ENCODE measurements at places on chromosomes 11 and 22. TPM values are rescaled to one million over a fixed set of nuclear protein-coding genes. Genes with fewer than 3 reads are reported as not detected.

The BAIAP2L2 gene
- 4.8 TPM for polyA plus RNA-seq

The CELSR1 gene
- polyA plus RNA-seq = 23.7 TPM

The TRIM3 gene
- 17.0 TPM for polyA plus RNA-seq

The PIH1D2 gene
- polyA plus RNA-seq = 9.7 TPM

The PRG3 gene
- polyA plus RNA-seq = 0.33 TPM

The C11orf52 gene
- 12.4 TPM for polyA plus RNA-seq

The OR10A6 gene
- not detected for polyA plus RNA-seq

The ESAM gene
- 68.2 TPM for polyA plus RNA-seq

The TRIM6 gene
- polyA plus RNA-seq = 50.1 TPM

The ANO1 gene
- 12.7 TPM for polyA plus RNA-seq

The HPX gene
- 2.2 TPM for polyA plus RNA-seq

The CBX7 gene
- 8.2 TPM for polyA plus RNA-seq

The OAF gene
- 33.5 TPM for polyA plus RNA-seq

The RHBDD3 gene
- 23.9 TPM for polyA plus RNA-seq

The MS4A1 gene
- 1.3 TPM for polyA plus RNA-seq

The HORMAD2 gene
- polyA plus RNA-seq = 0.35 TPM

The OR52H1 gene
- not detected for polyA plus RNA-seq

The RASSF10 gene
- polyA plus RNA-seq = 19.2 TPM

The OR8D1 gene
- not detected for polyA plus RNA-seq

The MPEG1 gene
- polyA plus RNA-seq = 9.4 TPM

The ART1 gene
- polyA plus RNA-seq = not detected

The SCGB2A2 gene
- not detected for polyA plus RNA-seq

The FAM181B gene
- 2.4 TPM for polyA plus RNA-seq

The CSKMT gene
- polyA plus RNA-seq = 3.9 TPM

The SOX6 gene
- 19.5 TPM for polyA plus RNA-seq

The TPBGL gene
- polyA plus RNA-seq = 0.24 TPM

The DAGLA gene
- 2.6 TPM for polyA plus RNA-seq

The CDC45 gene
- polyA plus RNA-seq = 18.7 TPM

The SELENOO gene
- polyA plus RNA-seq = 18.3 TPM

The CADM1 gene
- 128 TPM for polyA plus RNA-seq

The C22orf23 gene
- 5.8 TPM for polyA plus RNA-seq

The OR52E6 gene
- polyA plus RNA-seq = not detected

The EIF3F gene
- polyA plus RNA-seq = 328 TPM

The SEC14L6 gene
- 8.6 TPM for polyA plus RNA-seq

The MMP12 gene
- polyA plus RNA-seq = 4.2 TPM

The RAB36 gene
- polyA plus RNA-seq = 15.7 TPM

The KCNQ1 gene
- polyA plus RNA-seq = 11.8 TPM

The HSPB2 gene
- 1.2 TPM for polyA plus RNA-seq

The DLG2 gene
- polyA plus RNA-seq = 14.0 TPM

The PPP2R5B gene
- polyA plus RNA-seq = 16.0 TPM

The CDHR5 gene
- 31.0 TPM for polyA plus RNA-seq

The ZW10 gene
- polyA plus RNA-seq = 24.5 TPM

The SCGB1C1 gene
- not detected for polyA plus RNA-seq

The FGF19 gene
- 1.3 TPM for polyA plus RNA-seq

The SPI1 gene
- polyA plus RNA-seq = 3.7 TPM

The FLRT1 gene
- polyA plus RNA-seq = 2.8 TPM

The RAB39A gene
- polyA plus RNA-seq = 0.87 TPM

Data from right renal cortex interstitium (tissue), 3 donors.